ENCODE measurements at places on chromosomes 5 and 9.

DNA sequence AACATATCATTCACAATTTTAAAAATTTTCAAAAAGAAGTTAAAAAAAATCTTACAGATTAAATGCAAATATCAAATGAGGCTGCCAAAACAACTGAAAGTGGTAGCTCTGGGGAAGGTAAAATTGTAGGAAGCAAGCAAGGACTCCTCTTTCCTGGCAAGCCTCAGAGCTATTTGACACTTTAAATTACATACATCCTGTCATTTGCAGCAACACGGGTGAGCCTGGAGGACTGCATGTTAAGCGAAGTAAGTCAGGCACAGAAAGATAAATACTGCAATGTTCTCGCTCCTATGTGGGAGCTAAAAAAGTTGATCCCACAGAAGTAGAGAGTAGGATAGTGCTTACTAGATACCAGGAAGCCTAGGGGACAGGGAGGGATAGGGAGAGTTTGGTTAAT lies 58.0 kb downstream of the LPAR1 start:
- no peak for DNase-seq

DNA sequence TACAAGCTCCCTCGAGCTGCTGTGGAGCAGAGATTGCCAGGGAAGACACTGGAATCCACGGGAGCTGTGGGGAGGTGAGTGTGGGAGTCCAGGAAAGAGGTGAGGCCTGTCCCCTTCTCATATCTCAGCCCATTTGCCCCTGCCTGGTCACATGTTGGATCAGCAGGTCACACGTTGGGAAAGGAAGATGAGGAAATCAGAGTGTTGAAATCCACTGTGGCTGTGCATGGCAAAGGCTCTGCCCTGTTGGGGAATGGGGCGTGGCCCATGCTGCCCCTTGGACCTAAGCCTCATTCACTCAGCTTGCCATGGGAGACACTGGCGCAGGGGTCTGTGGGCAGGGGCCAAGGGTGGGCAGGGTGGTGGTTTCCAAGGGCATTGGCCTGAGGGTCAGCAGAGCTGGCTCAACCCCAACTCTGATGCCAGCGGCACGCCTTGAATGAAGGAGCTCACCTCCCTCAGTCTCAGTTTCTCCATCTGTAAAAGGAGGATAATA lies 85.4 kb upstream of the CPEB4 start:
- no peak for DNase-seq

- no peak for DNase-seq
Observed at GRCh38 chr5:141354900-141355469, at the start of gene PCDHGA4. PCDHGA4 (plus strand) TSS chr5:141355021; CDS start chr5:141355108, 87 bp downstream.

DNA sequence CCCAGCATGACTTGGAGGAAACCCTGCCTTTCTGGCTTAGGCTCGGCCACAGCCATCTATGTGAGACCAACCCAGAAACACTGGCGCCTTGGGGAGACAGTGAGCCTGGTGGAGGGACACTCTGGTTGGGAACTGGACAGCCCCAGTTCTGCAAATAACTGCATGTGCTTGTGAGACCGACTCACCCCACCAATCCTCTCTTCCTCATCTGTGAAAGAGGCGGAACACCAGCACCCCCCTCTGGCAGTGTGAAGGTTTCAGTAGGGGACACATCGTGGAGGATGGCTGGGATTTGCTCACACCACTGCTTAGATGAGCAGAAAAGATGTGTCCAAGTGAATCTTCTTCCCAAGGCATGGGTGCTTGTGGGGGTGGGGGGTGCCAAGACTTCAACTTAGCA lies 43.4 kb upstream of the N4BP3 start:
- no peak for DNase-seq

GRCh38 chr5:65127161-65127901 lies 354.4 kb downstream of the ADAMTS6 start:
- no peak for DNase-seq

DNA sequence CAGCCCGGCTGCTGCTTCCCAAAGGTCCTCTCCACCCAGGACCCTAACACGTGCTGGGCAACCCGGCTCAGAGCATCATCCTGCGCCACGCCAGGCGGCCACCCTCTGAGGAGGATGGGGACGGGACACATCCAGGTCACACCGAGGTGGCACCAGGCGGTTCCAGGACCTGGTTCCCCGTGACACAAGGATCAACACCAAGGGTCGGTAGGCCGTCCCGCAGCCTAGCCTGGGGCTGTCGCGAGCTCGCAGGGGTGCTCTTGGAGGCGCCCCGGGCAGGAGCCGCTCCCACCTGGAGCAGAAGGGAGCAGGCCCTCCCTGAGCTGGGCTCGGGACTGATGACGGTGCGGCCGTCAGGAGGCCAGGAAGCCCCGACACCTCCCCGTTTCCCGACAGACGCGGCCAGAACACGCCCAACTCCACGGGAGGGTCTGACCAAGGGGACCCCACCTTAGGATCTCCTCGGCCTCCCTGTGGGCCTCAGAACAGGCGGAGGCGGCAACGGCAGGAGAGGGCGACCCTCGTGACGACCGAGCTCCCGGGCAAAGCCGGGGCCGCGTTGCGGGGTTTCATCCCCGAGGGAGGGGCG lies 6.3 kb downstream of the EXD3 start:
- DNase-seq = no peak

- no peak for DNase-seq
Observed at GRCh38 chr5:9283021-9283420, 262.9 kb downstream of the SEMA5A start.

DNA sequence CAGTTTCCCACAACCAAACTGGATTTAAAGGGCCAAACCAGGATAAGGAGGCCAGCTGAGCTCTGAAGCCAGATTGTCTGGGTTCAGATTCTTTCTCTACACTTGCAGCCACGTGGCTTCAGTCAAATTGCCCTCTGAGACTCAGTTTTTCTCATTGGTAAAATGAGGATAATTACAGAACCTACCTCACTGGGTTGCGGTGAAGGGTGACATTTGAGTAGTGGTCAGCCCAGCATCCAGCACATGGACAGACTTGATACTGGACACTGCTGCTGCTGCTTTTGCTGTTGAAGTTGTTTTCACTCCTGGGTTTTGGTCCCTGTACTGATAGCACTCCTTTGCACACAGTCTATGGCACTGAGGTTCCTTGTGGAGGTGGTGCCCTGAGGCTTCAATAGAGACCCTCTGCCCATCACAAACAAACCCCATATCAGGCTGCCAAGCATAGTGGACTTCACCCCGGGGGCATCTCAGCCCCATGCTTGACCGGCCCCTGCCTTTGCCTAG lies 25.7 kb upstream of the CDKN2AIPNL start:
- DNase-seq = no peak

All from activated CD4-positive, alpha-beta T cell treated with anti-CD3 and anti-CD28 coated beads, Interleukin-2, amount 50 U/mL, for 24 hours (primary cell).